ENCODE measurements at places on chromosomes 13 and 19.

- no peak for DNase-seq
Observed at GRCh38 chr19:2326699-2327360, 1.6 kb downstream of the LSM7 start.

DNA sequence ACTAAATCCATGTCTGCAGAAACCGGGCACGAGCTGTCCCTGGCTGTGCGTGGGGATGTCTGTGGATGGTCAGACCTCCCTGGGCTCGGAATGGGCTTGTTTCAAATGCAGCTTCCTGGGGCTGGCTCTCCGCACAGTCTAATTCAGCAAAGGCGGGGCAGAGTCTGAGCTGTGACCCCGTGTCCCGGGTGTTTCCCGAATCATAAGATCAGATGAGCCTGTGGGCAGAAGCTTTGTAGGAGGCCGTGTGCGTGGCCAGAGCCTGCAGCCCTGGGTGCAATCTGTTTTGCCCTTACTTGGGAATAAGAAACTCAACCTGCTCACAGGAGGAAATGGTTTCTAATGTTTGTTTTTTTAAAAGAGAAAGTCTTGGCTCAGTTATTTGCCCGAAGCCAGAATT lies 13.9 kb upstream of the GNA11 start:
- DNase-seq: peak; percentile 45

- peak; percentile 9 for DNase-seq
Observed at GRCh38 chr13:95896301-95896700, 156.9 kb downstream of the UGGT2 start.

GRCh38 chr13:79404361-79404760 lies 1.7 kb downstream of the RBM26 start:
- DNase-seq: no peak

DNA sequence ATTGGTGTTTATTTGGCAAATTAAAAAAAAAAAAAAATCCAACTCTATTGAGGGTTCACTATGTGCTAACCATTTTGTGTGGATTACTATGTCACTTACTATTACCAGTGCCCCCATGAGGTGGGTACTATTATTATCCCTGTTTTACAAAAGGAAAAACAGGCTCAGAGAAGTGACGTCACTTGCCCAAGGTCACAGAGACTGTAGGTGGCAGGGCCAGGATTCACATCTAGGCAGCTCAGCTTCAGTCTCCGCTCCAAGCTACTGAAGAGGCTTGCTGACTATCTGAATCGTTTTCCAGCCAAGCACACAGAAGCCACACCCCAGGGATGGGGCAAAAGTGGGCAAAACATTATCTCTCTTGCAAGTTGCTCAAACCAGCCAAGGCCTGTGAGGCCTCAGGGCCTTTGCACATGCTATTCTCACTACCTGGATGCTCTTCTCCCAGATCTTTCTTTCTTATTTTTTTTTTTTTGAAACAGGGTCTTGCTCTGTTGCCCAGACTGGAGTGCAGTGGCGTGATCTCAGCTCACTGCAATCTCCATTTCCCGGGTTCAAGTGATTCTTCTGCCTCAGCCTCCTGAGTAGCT lies 4.8 kb upstream of the ANGPTL8 start:
- no peak for DNase-seq

DNA sequence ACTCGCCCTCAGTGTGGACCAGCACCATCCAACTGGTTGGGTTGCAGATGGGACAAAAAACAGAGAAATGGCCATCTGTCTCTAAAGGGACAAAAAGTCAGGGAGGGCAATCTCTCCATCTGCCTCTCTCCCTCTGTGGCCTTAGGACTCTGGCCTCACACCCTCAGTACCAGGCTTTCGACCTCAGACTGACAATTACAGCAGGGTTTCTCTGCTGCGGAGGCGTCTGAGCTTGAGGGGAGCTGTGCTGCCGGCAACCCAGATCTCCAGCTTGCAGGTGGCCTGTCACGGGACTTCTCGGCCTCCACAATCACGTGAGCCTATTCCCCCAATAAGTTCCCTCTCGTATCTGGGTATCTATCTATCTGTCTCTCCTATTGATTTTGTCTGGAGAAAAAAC lies 27.7 kb downstream of the MLLT1 start:
- DNase-seq: no peak

GRCh38 chr19:44878120-44878865 lies 12.8 kb upstream of the TOMM40 start:
- no peak for DNase-seq
